ENCODE measurements at places on chromosomes 7 and 10.

- DNase-seq = no peak
Measured at GRCh38 chr10:31399631-31400030, 80.6 kb downstream of the ZEB1 start.

DNA sequence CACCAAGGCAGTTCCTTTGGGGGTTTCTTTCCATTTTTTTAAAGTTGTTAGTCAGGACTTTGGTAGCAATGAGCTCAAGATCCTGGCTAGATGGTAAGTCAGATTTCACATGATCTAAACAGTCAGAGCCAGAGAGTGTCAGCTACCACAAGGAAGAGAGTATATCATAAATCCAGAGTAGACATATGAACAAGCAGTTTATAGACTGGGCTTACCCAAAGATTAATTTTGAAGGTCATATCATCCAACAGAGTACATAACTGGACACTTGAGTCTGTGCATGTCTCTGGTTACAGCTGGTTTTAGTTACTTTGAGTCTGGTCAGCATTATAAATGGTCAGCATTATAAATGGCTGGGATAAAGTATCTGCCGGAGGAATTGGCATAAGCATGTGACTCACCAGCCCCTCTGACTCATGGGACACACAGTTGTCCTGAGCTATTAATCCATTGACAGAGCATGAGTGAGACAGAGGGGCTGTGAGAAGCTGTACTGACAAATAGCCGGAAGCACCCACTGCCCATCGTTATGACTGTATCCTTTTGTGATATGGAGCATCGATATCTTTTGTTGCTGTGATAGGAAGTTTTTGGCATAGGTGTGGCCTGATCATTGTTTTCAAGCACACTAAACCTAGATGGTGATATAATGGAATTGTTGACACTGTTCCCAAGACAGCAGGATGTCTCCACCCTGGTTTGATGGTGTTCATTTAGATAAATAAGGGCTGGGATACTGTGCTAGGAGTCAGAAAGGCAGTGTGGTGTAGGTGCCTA is 19.3 kb downstream of the PPP1R3C start:
- DNase-seq = no peak

GRCh38 chr7:37656913-37657530 is 26.5 kb upstream of the GPR141 start:
- no peak for DNase-seq

DNA sequence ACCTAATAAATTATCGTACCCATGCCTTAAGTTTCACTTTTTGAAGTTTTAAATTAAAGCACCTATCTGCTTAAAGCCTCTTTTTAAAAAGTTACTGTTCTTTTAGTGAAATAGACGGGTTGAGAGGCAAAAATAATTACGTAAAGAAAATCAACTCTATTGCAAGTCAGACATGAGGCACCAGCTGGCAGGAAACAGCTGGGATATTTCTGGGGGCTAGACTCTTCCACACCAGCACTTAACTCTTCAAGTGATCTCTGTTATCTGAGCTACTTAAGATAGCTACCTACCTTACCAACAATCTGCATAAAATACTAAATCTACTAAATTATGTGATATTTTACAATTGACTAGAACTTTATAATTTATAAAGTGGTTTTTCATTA is 35.8 kb downstream of the GBF1 start:
- DNase-seq = no peak

DNA sequence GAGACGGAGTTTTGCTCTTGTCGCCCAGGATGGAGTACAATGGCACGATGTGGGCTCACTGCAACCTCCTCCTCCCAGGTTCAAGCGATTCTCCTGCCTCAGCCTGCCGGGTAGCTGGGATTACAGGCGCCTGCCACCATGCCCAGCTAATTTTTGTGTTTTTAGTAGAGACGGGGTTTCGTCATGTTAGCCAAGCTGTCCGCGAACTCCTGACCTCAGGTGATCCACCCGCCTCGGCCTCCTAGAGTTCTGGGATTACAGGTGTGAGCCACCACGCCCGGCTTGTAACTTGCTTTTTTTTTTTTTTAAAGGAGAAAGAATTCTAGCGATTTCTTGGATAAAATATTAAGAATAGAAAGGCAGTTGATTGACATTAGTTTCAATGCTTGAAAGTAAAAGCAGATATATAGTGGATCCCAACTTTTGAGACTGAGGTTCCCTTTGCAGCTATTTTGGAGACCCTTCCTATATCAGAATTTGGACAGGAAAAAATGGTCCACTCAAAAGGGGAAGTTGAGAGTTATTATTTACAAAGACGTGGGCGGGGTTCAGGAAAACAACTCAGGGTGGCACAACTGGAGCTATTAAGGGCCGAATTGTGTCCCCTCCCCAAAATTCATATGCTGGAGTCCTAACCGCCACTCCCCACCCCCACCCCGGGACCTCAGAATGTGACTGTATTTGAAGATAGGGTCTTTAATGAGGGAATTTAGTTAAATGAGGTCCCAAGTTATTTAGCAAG is 1.3 kb upstream of the ERCC6 start:
- DNase-seq = no peak

- peak; percentile 65 for DNase-seq
Measured at GRCh38 chr7:101321491-101322401, at the start of gene IFT22. IFT22 (minus strand) TSS chr7:101321812; CDS start chr7:101321709, 103 bp downstream.

- no peak for DNase-seq
Measured at GRCh38 chr7:26645121-26645520, 219.3 kb downstream of the SKAP2 start.

- DNase-seq = no peak
Measured at GRCh38 chr7:17367502-17367901, 69.0 kb downstream of the AHR start.

DNA sequence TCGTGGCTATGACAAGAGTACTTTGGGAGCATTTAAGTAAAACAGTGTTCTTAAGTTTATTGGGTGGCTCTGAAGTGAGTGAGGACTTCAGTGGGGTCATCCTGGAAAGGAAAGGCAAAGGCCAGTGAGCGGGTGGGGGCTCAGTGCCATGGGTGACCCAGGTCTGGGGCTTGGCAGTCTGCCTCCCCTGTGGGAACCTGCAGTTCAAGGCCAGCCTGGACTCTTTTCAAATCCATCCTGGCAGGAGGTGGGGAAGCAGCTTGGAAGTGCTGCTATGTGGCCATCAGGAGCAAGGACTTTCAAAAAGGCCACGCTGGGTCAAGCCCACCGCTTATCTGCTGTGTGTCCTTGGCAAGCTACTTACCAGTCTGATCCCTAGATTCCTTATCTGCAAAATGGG is 148.9 kb upstream of the NPS start:
- no peak for DNase-seq

DNA sequence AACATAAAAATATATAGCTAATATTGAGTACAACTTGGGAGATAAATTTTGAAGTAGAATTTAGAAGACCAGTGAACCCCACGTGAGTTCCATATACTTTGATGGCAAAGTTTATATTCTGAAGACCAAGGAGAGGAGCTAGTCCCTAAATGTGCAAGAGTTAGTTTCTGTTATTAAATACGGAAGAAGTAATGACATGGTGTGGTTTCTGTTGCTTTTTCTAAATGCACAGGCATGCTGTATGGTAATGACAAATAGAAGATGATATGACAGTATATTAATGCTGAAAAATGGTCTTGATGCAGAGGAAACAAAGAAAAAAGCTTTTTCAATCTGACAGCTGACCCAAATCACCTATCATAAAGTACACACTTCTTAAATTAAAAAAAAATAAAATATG is 101.8 kb downstream of the ST8SIA6 start:
- no peak for DNase-seq

- no peak for DNase-seq
Measured at GRCh38 chr7:48176356-48176893, 5.2 kb downstream of the ABCA13 start.

- no peak for DNase-seq
Measured at GRCh38 chr10:96636551-96636950, 49.7 kb upstream of the TM9SF3 start.

- DNase-seq = no peak
Measured at GRCh38 chr10:97533888-97534287, 35.2 kb downstream of the UBTD1 start.

- DNase-seq = no peak
Measured at GRCh38 chr7:106129291-106129690, 17.2 kb upstream of the SYPL1 start.

DNA sequence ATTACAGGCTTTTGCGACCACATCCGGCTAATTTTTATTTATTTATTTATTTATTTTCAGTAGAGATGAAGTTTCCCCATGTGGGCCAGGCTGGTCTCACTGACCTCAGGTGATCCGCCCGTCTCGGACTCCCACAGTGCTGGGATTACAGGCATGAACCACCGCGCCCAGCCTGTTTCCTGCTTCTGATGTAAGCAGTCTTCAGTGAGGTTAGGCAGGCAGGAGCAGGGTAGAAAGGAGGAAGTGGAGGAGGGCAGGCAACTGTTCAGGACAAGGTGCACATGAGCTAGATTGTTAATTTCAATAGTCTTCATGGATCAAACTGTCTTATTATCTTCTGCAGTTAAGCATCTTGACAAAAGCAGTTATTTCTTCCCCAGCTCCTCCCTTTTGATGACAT is 605.0 kb downstream of the CCSER2 start:
- DNase-seq = no peak

GRCh38 chr10:68166871-68167585 is 57.7 kb downstream of the MYPN start:
- DNase-seq = no peak

DNA sequence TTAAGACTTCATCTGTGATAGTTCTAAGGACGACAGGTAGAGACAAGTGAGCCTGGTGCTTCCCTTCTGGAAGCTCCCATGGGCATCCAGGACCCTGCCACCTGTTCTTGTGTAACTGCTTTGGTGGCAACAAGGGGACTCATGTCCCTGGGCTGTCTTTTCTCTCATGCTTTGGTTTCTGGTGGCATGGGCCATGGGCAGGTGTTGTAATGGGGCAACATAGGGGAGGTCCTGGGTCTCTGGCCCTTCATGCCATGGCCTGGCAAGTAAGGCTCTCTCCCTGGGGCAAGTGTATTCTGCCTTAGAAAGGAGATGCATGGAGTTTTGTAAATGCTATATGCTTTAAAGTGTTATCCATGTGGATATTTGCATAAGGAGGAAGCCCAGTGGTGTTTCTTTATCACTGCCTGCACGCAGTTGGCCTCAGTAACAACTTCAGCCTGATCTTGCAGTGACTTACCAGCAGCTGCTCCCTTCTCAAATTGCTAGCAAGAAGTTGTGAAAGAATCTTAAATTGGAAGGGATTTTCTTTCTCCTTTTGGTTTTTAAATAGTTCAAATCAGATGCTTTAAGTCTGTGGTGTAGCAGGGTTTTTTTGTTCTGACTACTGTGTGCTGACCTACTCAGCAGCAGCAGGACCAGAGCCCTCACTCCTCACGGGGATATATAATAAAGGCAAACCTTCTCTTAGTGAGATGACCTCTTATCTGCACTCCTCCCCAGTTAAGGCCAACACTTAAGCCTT is 39.9 kb downstream of the OGDH start:
- no peak for DNase-seq

DNA sequence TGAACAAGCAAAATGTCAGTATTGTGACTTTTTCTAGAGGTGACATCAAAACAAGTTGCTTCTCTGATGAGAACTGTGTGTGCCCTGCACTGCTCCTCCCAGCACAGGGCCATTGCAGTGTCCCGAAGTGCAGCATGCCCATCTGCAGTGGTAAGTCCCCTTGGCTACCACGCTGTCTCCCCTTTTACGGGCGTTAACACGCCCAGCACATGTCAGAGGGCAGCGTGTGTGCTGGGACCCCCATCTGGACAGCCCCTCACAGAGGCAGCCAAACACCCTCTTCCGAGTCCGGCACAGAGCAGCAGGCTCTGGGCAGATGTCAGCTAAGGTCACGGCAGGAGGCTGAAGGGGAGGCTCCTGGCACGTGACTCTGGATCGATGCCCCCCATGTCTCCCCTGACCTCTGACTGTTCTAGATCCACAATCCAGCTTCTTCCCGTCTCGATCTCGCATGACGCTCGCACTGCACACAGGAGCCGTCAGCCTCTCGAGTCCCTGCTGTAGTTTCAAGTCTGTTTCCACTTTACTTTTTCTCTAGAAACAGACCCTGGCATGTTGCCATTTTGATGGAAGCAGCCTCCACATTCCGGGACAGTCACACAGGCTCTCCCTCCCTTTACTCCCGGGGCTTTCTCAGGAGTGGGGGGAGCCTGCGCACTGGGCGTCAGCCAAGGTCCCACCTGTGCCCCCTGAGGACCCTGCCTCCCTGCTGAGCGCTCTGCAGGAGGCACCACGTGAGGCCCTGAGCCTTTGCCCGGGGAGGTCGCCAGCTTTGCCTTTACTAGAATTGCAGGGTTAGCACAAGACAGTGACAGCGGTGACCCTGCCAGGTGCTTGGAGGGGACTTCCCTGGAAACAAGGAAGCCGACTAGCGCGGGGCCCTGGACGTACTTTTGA is 133.8 kb downstream of the TCERG1L start:
- no peak for DNase-seq

DNA sequence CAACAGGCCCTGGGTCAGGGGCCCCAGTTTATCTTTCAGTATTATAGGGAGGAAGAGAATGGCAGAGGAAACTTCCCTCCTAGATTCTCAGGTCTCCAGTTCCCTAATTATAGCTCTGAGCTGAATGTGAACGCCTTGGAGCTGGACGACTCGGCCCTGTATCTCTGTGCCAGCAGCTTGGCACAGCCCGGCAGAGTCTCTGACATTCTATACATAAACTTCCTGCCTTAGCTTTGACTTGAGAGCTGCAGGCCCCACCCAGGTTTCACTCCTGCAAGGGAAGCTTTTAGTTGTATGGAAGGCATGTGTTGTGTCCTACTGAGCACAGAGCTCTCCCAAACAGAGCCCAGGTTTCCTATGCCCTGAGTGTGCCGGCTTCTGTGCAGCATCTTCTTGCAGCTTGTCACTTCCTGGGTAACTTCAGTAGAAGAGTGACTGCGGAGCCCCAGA is 205.6 kb upstream of the PRSS58 start:
- no peak for DNase-seq

DNA sequence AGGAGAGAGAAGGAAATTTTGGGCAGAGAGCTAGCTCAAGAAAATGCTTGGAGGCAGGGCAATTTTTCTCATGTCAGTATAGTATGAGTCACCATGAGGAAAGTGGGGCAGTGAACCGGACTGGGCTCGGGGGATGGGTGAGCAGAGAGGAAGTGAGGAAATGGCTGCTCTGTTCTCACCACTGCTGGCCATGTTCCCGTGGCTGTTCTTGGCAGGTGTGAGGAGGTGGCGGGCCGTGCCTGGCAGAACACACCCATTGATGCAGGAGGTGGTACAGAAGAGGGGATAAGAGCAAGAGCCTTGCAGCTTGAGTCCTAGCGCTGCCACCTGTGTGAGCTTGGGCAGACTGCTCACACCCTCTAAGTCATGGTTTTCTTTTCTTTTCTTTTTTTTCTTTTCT is 304.4 kb upstream of the LYZL1 start:
- DNase-seq = peak; percentile 50

- no peak for DNase-seq
Measured at GRCh38 chr7:17304926-17305325, 6.5 kb downstream of the AHR start.

GRCh38 chr7:138727336-138728099 is 26.4 kb upstream of the SVOPL start:
- no peak for DNase-seq

- no peak for DNase-seq
Measured at GRCh38 chr7:16657656-16658279, 11.8 kb downstream of the BZW2 start.

DNA sequence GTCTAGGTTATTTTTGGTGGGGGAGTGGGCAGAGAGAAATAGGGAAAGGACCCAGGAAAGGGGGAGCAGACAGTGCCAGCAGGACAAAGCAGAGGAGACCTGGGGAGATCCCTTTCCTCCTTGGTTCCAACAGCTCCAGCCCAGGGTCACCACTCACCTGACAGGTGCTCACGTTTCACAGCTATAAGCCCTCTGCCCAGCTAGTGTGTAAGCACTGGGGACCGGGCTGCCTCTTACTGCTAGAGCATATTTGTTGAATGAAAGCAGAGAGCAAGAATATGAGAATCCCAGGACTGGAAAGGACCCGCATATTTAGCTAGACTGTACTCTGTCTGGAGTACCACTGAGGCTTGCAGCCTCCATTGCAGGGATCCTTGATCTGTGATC is 6.7 kb downstream of the ZCCHC24 start:
- peak; percentile 16 for DNase-seq
